ENCODE measurements at places on chromosomes 12 and 14.

- DNase-seq: no peak
Observed at GRCh38 chr14:75274050-75274898, 4.4 kb upstream of the FOS start.

DNA sequence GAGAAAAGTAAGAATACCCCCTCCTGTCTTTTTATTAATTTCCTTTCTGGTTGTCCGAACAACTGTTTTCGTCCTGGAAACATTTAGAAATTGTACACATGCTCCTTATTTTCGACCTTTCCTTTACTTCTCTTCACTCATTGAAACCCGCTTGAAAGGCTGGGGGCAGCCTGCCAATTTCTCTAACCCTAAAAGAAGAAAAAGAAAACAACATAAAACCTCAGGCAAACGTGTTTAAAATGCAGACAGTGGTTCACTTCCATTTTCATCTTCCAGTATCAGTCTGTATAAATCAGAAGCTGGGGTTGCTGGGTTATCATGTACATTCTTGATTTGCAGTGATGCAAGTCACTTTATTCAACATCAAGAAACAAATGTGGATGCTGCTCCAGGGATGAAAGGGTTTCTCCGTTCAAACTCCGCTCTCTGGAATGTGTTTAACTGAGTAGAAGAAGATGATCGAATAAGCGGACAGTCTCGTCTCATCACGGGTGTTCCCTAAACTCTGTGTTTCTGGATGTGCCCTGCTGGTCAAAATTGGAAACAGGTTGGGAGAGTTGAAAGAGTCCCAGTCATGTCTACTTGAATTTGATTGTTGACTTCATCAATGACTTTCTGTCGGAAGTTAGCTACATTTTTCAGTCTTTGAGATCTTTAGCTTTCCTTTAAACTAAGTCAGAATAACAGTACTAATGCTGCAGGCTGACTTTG, 1042.2 kb downstream of the BCL11B start:
- DNase-seq: no peak

DNA sequence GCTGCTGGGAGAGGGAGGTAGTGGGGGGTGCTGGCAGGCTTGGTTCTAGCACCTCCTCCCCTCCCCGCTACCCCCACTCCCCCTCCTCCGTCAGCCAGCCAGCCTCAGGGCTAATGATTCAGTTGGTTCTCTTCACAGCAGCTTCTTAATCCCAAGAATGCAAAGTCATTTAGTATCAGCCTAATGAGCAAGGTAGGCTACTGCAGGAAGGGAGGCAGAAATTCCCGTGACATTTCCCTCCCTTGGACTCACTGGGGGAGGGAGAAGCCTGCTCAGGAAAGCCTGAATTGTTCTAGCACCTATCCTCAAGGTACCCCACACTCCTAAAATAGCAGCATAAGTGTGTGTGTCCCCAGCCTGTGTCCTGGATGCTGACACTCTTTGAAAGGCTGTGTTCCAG, 29.8 kb downstream of the ITPK1 start:
- DNase-seq: no peak

GRCh38 chr12:79560225-79560889, 130.4 kb downstream of the PAWR start:
- no peak for DNase-seq

DNA sequence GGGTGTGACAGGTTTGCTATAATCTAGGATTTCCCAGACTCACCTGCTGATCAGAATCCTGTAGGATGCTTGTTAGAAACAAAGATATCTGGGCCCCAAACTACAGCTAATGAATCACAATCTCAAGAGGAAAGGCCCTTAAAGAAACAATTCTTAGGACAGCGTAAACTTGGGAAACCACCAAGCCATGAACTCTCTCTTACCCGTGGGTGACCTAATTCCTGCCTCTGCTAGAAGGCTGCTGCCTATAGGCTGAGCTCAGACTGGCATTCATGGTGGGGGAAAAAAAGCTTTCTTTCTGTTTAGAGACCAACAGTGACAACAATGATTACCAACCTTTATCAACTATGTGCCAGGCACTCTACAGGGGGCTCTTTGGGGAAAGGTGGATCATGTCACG, 213.9 kb upstream of the FKBP4 start:
- DNase-seq: no peak

- no peak for DNase-seq
Observed at GRCh38 chr12:38903596-38903995, 1.8 kb downstream of the CPNE8 start.

GRCh38 chr12:64440100-64440499, 11.8 kb upstream of the TBK1 start:
- DNase-seq: no peak

DNA sequence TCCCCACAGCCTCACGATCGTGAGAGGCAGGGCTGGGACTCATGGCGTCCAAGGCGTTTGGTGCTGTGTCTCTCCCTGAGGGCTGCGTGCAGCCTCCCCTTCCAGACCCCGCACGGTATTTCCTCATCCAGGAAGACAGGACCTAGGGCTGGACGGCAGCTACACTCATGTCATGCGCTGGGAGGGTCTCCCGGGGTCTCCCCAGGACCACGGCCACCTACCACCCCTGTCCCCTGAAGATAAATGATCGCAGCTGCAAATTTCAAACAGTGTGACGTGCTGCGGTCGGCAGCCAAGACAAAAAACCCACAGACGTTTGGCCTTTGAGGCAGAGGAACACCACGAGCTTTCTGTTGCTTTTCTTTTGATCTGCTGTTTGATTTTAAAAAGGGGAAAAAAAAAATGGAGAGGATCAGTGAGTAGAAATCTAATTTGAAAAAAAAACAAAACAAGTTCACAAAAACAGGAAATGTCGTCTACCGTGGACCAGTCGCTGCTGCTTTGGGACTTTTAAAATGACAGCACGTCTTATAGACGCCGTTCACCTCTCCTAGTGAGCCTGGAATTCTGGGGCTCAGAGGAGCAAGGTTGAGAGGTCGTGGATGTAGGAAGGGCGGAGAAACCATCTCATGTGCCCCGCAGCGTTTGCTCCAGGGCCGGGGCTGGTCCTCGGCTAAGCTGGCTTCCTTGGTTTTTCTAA, 237.6 kb downstream of the SLC41A2 start:
- DNase-seq: no peak

DNA sequence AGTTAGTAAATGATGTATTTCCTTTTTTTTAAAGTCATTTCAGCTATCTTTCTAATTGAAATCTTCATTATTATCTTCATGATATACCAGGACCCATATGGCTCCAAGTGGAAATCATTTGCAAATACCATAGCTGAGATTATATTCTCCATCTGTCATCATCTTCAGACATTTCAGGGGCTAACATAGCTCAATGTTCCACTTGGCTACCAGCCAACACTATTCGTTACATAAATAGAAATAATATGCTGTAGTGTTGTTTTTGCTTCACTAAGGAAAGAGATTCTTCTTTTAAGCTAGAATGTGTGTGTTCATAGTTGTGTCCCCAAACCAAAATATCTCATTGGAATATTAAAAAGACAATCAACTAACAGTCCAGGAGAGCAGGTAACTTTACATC, 225.1 kb downstream of the DIO2 start:
- DNase-seq: no peak

DNA sequence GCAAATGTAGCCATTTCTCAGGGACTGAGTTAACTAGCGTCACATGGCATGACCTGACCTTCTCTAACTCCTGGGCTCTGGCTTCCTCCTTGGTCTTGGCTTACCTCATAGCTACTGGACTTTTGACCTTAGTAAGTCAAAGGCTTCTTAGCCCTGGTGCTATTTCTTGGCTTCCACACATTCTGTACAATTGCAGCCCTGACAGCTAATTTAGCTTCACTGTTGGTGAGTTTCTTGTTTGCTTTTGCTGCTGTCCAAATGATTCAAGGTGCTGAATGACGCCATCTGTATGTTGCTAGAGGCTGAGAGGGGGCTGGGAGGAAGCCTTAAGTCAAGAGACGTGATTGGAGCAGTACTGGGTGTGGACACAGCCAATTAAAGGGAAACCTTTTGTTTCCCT, 202.7 kb downstream of the PRKD1 start:
- no peak for DNase-seq

- DNase-seq: no peak
Observed at GRCh38 chr14:85921241-85921640, 391.3 kb downstream of the FLRT2 start.

DNA sequence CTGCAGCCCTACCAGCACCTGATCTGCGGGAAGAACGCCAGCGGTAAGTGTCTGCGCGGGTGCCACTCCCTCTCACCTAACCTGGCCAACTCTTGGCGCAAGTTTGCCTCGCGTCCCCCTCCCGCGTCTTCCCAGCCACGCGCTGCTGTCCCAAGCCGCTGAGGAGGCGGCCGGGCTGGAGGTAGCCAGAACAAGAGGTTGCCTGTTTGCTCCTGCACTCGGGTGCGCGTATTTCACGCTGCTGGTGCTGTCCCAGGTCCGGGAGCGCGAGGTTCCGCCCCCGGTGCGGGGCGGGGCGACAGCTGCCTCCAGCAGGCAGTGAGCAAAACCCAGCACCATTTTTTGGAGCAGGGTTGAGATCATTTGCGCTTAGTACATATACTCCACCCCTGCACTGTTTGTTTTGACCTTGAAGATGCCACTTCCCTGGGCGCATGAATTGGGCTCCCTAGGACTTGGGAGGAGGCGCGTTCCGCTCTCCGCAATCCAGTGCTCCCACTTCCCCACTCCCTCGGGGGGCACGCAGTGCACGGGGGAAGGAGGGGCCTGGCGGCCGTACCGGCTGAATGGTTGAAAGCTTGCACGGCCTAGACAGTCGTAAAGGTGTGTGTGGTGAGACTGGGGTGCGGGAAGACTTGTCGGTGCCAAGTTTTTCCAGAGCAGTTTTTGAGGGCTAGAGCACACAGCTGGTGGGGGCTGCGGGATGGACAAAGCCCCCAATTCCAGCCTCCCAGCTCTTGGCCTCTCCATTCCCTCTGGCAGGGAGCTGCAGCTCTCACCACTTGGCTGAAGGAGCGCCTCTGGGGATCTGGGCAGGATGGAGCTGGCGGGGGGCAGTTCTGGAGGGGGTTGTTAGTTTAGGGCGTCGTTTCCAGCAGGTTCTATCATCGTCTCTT, 226.9 kb upstream of the CRY1 start:
- no peak for DNase-seq

Data from posterior vena cava (tissue), 2 donors.